ENCODE measurements at places on chromosomes 7 and 10.

DNA sequence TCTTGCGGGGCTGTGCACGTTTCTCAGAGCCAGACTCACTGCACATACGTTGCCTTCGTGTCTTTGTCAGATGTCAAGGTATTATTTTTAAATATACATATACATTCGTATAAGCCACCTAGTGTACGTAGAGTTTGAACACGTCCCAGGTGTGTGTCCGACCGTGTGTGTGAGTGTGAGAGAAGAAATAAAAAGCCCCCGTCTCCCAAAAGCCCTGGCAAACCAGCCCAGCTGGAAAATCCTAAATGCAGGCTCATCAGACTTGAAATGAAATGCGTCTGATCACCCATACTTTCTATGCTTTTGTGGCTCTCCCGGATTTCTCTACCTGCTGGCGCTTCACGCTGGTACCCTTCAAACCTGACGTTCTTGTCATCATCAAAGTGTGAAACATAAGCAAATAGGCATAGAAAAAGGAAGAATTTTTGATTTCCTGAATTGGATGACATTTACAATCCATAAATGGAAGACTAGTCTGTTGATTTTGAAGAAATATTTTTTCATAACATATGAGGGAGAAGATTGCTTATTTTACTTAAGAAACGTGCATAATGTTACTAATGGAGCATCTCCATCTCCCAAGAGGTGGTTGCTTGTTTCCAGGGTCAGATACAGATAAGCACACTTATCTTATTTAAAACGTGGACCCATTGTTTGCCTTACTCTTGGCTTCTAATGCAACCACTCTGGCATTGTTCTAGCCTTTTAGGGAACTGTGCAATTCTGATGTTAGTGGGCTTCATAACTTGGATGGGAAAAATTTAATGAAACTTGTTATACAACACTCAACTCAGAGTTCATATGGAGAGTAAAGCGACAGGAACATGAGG is 971 bp downstream of the PRKG1 start:
- no peak for DNase-seq

- no peak for DNase-seq
Measured at GRCh38 chr10:81179805-81180452, 642.2 kb downstream of the SH2D4B start.

DNA sequence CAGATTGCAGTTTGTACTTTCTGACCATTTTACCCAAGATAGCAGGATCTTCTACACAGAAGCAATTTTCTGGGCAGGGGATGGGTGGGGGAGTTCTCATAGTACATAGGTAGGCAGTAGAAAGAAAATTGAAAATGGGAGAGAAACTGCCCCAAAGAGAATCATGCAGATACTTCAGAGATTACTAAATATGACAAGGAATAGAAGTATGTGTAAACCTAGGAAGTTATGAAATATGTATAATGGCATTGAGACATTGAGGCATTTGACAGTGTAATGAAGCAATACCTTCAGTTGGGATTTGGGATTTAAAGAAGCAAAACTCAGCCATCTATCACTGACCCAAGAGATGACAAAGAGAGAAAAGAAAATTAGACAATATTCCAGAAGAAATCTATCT is 233.0 kb downstream of the PTN start:
- DNase-seq = peak; percentile 92

DNA sequence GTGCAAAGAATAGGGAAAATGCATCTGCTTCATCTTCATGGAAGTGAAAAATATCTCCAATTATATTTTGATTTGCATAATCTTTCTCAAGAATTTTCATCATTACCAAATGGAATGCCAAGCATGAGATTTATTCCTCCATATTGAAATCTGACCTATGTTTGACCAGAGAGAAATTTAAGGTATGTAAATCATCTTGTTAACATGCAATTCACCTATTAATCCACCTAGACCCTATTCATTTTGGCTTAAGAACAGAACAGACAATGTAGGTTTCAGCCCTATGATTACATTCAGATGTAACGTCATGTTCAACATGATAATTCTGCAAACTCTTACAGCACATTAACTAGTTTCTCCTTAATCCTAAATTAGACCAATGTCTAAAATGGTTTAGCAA is 30.8 kb upstream of the TMEM140 start:
- no peak for DNase-seq

GRCh38 chr7:86647385-86648094 is 3.8 kb downstream of the GRM3 start:
- no peak for DNase-seq

DNA sequence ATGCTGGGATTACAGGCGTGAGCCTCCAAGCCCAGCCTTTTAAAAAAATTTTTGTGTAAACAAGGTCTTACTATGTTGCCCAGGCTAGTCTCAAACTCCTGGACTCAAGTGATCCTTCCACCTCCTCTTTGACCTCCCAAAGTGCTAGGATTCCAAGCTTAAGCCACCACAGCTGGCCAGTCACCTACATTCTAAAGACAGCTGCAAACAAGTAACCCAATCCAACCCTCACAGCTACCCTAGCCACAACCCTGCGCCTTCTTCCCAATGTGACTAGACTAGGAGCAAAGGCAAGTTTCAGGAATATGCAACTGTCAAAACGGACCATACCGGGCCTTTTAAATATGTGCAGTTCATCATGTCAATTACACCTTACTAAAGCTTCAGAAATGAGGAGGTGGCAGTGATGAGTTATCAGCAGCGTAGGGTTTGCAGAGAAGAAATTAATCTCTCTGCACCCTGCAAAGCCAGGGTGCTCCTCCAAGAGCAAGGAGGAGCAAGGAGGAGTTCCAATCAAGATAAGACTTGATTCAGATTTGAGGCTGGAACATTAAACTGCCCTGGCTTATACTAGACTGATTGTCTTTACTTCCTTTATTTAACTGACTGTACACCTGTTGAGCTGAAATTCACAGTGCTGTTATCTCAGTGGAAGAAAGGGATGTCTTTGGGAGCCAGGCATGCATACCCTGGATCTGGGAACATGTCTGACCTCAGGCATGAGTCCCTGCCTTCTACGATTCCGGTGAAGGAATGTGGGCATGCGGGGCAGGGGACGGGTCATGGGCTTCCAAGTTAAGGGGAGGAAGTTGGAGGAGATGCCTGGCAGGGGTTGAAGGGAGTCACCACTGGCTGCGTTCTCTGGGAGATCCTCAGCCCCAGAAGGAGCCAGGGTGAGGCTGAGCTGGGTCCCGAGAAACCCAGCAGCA is 15.5 kb upstream of the TMEM120A start:
- no peak for DNase-seq

- DNase-seq = no peak
Measured at GRCh38 chr10:132634947-132635271, 97.3 kb downstream of the INPP5A start.

GRCh38 chr7:112511451-112512202 is 30.8 kb downstream of the LSMEM1 start:
- no peak for DNase-seq

DNA sequence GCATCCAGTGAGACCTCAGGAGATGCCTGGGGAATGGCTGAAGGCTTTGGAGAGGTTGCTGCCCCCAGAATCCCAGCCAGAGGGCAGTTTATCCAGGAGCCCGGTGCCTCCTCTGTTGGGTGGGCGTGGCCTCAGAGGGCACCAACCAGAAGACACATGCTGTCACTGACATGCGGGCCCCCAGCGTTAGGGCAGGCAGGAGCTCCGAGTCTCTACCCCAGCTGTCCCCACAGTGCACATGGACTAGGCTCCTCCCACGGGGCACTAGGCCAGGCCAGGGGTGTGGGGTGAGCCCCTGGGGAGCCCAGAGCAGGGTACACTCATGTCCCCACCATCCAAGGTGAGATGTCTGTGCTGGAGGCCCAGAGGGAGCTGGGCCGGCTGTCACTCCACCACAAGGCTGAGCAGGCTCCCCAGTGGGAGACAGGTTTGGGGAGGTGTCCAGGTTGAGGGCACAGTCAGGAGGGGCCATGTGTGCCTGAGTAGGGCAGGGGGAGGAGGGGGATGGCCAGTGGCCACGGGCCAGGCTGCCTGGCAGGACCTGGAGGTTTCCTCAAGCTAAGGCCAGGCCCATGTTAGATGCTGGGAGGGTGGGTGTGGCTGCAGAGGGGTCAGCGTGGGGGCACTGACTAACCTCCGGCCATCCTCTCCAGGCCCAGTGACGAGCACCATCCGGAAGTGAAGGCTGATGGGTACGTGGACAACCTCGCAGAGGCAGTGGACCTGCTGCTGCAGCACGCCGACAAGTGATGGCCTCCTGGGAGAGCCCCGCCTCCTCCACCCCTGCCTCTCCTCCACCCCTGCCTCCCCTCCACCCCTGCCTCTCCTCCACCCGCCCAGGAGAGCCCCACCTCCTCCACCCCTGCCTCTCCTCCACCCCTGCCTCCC is 131.3 kb downstream of the FAM53B start:
- peak; percentile 62 for DNase-seq

DNA sequence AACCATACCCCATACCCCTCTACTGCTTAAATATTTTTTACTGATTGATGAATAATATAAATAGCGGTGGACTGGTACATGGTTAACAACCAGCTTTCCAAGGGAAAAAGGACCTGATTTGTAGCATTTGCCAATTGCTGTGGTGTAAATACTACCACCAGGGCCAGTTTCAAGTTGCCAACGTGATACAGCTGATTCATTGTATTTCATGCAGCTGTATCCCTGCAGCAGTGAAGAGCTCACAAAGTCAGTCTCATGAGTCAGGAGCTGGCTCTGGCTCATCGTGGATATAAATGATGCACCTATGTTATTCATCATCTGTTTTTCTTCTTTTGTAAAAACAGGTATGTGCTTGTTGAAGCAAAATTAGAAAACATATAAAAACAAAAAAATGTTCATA is 15.2 kb downstream of the CALML5 start:
- DNase-seq = peak; percentile 15

DNA sequence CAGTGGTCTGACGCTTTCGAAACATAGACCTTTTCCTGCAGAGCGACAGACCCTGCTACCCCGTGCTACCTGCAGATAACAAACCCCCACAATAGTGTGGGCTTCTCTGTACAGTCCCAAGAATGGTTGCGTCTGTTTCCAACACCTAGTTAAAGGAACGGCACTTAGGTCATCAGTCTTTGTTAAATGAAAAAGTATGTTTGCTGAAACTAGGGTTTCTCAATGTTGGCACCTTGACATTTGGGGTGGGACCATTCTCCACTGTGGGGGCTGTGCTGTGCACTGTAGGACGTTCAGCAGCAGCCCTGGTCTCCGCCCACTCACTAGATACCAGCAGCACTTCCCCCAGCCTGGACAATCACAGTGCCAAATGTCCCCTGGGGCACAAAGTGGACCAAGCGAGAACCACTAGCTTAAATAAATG is 13.7 kb downstream of the TECTB start:
- no peak for DNase-seq

GRCh38 chr7:3955751-3956696 is 655.0 kb downstream of the SDK1 start:
- no peak for DNase-seq

GRCh38 chr7:52184006-52184703 is 851.3 kb upstream of the POM121L12 start:
- no peak for DNase-seq

GRCh38 chr7:96654630-96655188 is 54.9 kb downstream of the SEM1 start:
- DNase-seq = no peak

GRCh38 chr10:85100495-85100894 is 772.1 kb downstream of the CCSER2 start:
- DNase-seq = no peak

DNA sequence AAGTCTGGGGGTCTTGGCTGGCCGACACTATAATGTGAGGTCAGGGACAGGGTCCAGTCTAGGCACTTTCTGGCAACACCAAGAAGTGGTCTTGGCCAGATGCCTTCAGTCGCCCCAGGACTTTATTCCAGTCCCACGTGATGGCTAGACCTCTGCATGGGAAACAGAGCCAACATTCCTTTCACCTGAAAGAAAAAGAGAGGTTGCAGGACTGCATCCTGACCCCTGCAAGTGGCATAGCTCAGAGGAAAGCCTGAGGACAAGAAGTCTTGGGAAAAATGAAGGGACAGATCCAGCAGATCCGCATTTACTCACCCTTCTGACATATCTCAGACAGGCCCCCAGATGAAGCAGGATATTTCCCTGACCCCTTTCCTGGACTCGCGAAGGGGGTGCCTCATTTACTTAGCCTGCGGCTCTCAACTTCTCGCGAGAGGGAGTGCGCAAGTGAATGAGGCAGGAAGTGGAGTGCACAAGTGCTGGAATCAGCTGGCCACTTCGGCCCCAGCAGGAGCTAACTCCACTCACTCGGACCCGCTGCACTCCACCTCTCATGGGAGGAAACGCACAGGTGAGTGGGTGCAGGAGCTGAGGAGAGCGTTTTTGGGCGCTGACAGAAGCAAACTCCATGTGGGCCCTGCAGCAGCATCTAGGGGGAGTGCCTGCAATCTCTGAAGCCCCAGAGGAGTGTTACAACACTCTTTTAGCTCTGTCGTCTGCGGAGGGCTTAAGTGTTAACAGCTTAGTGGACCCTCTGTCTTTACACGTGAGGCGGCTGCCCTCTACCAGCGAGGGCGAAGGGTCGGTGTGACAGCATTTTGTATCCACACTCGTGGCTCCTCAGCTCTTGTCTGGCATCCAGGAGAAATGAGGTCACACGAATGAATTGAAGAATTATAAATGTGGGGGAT is 916.2 kb upstream of the GHITM start:
- no peak for DNase-seq

GRCh38 chr7:139255290-139255689 is 24.3 kb downstream of the UBN2 start:
- no peak for DNase-seq

- no peak for DNase-seq
Measured at GRCh38 chr7:41183741-41184140, 519.1 kb downstream of the INHBA start.

GRCh38 chr10:61410353-61411070 is 42.7 kb downstream of the TMEM26 start:
- DNase-seq = no peak

GRCh38 chr7:69049326-69049725 is 548.9 kb upstream of the AUTS2 start:
- no peak for DNase-seq

- DNase-seq = no peak
Measured at GRCh38 chr7:55977831-55978230, 13.4 kb downstream of the NIPSNAP2 start.

GRCh38 chr7:102875700-102876295 is 37.0 kb upstream of the LRRC17 start:
- DNase-seq = peak; percentile 100

- peak; percentile 47 for DNase-seq
Measured at GRCh38 chr7:20268824-20269223, 51.6 kb upstream of the MACC1 start.

Data from HCEC 1CT (cell line).